ENCODE measurements at places on chromosomes 3 and 15.

- no peak for DNase-seq
Observed at GRCh38 chr15:64683378-64683777, 92.0 kb downstream of the RBPMS2 start.

DNA sequence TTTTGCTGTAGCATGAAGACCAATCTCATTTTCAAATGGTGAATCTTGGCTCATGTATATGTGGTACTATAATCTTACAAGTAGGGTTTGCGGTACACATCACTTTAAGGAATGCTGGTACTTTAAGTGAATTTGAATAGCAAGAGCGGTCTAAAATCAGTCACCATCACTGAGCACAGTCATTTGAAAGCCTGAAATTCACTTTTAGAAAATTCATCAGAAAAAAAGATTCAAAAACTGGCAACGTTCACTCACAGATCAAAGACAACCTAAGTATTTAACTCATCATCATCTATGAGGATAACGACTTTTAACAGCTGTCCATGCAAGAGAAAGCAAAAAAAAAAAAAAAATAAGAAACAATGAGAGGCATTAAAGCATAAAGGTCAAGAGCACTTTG, 111.6 kb downstream of the FHIT start:
- DNase-seq, result no peak

DNA sequence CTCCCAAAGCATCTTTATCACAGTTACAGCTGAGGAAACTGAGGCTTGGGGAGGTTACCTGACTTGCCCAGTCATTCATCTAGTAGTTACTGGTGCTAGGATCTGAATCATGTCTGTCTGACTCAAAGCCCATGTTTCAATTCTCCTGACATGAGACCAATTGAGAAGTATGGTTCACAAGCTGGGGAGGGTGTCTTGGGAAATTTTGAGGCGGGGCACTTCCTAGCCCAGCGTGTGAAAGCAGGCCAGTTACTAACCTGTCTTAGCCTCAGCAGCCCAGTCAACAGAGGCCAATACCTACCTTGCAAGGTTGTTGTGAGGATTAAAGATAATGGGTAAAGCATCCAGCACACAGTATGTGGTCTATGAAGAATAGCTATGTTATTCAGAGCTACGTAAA, 37.0 kb downstream of the CLDN18 start:
- no peak for DNase-seq

GRCh38 chr3:32743934-32744333, 58.9 kb downstream of the CNOT10 start:
- DNase-seq, result no peak

DNA sequence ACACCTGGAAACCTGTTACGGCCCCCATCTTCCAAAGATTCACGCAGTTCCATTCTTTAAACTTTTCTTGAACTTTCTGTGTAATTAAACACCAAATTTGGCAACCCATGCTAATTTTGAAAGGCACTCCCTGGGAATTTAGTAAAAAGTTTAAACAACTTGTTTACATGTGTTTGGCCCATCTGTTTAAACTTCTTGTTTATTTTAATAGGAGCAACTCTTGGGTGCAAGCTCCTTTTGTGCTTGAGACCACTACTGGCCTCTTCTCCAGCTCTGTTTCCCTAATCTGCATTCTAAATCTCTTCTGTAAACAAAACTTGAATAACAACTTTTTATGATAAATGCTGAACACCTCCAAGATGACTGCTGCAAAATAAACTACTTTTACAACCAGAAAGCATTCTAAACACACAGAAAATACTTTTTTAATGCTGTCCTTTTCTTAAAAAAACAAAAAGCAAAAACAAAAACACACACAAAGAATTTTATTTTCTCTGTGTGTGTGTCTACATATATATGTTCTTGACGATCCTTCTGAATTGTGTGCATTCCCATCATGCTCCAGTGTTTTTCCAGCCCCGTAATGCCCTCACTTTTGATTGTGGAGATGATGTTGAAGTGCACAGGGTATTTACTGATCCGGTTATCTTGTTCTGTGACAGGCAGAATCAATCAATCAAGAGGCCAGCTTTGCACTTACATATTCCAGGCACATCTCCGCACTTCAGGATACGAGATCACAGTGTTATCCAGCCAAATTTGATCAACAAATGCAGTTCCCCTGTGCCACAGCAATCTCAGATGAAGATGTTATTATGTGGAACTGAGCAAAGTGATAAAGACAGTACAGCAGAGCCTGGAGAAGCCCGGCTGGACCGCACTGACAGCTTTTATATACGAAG, 416.9 kb downstream of the FOXP1 start:
- no peak for DNase-seq

- no peak for DNase-seq
Observed at GRCh38 chr3:67819447-67819846, 165.0 kb upstream of the SUCLG2 start.

GRCh38 chr3:105865016-105865623, 3.7 kb downstream of the CBLB start:
- DNase-seq, result no peak

- no peak for DNase-seq
Observed at GRCh38 chr3:64097920-64098319, 74.6 kb upstream of the PSMD6 start.

GRCh38 chr3:128081226-128081625, 29.0 kb downstream of the SEC61A1 start:
- DNase-seq, result no peak
